Ovary (tissue), 10 donors: ENCODE measurements at places on chromosomes 4 and X.

DNA sequence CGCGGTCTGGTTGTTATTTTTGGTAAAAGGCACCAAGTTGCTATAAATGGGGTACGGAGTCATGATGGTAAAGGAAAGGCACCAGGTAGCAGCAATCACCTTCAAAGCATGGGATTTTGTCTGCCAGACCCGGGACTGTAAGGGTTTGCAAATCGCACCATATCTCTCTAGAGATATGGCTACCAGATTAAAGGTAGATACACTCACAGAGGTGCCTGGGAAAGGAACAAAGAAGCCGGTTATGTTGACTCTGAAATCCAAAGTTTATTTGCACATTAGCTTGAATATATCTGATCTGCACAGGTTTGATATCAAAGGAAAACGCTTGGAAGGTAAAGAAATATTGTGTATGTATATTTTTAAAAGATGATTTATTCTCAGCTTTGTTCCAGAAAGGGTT lies 4.6 kb downstream of the CCKAR start:
- no peak for DNase-seq

DNA sequence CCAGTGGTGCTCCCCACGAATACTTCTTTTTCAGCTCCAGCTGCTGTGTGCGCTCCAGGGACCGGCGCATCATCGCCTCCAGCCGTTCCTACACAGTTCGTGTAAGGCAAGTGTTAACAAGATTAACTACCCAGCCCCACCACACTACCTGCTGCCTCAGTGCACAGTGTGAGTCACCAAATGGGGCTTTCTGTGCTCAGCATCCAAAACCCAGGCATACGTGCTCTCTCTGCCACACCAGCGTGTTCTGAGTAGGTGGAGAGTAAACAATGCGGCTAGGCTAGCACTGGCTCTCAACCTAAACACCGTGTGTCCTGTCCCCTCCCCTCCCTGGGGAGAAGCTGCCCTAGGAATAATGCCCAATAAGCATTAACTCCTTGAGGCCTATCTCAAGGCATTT lies 60.0 kb downstream of the MAP7D2 start:
- DNase-seq, result no peak

- no peak for DNase-seq
Measured at GRCh38 chr4:52957835-52958631, 95.9 kb downstream of the RASL11B start.

- DNase-seq, result no peak
Measured at GRCh38 chrX:12282991-12283390, 144.7 kb downstream of the FRMPD4 start.
